AG09309 (cell line): ENCODE measurements at places on chromosomes 4 and X.

DNA sequence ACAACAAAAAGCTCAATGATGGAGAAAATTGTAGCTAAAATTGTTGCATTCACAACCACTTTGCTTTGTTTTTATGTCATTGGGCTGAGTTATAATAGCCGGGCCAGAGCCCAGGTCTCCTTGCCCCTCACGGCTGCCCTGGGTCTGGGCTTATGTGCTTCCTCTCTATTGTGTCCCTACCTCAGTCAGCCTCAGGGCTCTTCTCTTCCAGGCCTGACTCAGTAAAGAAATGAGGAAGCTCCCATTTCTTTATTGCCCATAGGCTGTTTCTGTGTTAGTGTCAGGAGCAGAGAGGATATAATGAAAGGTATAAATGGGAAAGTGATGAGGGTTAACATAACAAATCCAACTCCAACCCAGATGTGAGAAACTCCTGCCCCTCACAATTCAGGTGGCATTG is 18.0 kb downstream of the BST1 start:
- no peak for DNase-seq

- peak; percentile 75 for DNase-seq
Observed at GRCh38 chr4:40763228-40763716, 13.5 kb downstream of the NSUN7 start.

DNA sequence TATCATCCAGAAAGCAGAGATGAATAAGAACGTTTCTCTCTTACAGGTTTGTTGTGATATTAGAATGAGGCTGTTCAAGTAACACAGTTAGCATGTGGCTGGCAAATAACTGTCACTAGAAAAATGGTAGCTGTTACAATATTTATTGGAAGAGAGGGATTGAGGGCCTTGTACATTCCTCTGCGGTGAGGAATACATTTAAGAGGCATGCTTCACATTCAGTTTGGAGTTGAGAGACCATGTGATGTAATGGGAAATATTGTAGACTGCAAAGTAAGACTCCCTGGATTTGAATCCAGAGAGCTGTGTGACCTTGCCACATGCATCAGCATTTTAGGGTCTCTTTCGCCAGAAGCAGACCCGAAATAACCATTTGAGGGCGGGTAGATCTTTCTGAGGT is 104.8 kb upstream of the KIT start:
- DNase-seq: no peak

DNA sequence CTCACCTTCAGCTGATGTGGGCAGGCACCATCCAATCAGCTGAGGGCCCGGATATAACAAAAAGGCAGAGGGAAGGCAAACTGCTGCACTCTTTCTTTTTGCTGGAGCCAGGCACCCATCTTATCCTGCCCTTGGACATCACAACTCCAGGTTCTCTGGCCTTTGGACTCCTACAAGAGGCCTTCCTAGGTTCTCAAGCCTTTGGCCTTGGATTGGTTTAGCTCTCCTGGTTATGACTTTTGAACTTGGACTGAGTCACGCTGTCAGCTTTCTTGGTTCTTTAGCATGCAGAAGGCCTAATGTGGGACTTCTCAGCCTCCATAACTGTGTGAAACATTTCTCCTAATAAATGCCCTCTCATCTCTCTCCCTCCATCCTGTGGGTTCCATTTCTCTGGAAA is 23.0 kb upstream of the N4BP2 start:
- DNase-seq: no peak

GRCh38 chr4:8851321-8852117 is 20.1 kb downstream of the HMX1 start:
- DNase-seq: no peak

- no peak for DNase-seq
Observed at GRCh38 chr4:118177126-118177525, 142.8 kb downstream of the NDST3 start.

GRCh38 chrX:114970806-114971205 is 46.6 kb downstream of the IL13RA2 start:
- no peak for DNase-seq

GRCh38 chr4:47837908-47838294 is at the start of gene CORIN:
CORIN (minus strand) TSS chr4:47838067; CDS start chr4:47837949, 118 bp downstream.
- no peak for DNase-seq

GRCh38 chr4:176539785-176540175 is 220.0 kb downstream of the SPCS3 start:
- DNase-seq: no peak

- no peak for DNase-seq
Observed at GRCh38 chrX:21369613-21370012, 4.6 kb upstream of the CNKSR2 start.

GRCh38 chrX:53184836-53185235 is 40.2 kb downstream of the KDM5C start:
- DNase-seq: peak; percentile 14

DNA sequence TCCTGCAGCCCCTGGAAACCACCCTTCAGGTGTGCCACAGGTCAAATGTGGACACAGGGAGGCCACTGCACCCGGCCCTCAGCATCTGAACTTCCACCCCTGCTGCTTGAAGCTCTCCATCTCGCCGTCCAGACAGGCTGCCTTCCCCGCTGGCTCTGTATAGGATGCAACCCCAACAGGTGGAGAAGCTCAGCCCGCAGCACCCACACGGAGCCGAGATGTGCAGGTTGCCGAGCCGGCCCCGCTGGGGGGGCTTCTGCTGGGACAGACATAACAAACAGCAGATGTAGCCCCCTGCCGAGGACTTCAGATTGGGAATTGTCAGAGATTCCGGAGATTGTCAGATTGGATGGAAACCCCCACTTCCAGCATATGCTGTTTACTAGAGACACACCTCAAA is 20.5 kb downstream of the TMEM187 start:
- DNase-seq: no peak

- no peak for DNase-seq
Observed at GRCh38 chr4:122978789-122979188, 56.4 kb upstream of the NUDT6 start.

GRCh38 chrX:137823257-137823656 is 257.3 kb downstream of the ZIC3 start:
- DNase-seq: no peak

DNA sequence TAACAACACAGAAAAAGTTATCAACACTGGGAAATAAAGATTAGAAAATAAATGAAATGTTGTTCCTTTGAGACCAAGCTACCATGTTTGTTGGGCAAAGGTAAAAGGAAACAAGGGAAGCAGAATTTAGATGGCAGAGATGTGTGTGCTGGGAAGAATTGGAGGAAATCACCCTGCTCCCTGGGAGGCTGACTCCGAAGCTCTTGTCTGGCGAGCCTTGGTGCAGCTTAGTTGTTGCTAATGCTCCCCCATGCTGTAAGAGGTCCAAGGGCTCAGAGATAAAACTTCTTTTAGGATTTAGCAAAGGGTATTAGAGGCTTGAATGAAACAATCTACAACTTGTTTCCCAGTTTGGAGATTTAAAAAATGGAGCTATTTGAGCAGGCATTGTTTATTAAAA is 123.8 kb upstream of the DDIT4L start:
- DNase-seq: no peak

- no peak for DNase-seq
Observed at GRCh38 chrX:95762716-95763115, 921.9 kb upstream of the DIAPH2 start.

- DNase-seq: no peak
Observed at GRCh38 chr4:125303821-125304220, 10.9 kb upstream of the FAT4 start.

DNA sequence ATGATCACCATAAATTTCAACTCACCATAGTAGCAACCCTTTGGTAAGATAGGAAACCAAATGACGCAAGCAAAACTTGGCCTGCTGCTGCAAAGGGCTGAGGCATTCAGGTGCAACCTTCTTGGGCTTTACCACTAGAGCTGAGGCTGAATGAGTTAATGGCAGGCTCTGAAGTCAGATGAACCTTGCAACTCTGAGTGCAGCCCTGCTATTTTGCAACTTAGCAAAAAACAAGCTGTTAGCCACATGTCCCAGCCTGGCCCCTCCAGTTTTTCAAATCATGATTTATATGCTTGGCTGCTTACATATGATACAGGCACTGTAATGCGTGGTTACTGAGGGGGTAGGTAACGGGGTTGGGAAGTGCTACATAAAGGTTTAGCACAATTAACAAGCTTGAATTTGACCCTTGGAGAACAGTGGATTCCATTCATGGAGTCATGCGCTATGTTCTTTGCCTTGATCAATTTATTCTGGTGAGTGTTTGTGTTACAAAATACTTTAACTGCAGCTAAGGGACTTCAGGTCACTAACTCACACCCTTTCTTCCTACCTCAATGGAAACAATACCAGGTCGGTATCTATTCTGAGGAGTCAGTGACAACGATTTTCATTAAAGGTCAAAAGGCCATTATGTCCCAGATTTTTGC is 80.5 kb upstream of the PPARGC1A start:
- DNase-seq: no peak
